ENCODE measurements at places on chromosomes 1 and 21. TPM values are rescaled to one million over a fixed set of nuclear protein-coding genes. Genes with fewer than 3 reads are reported as not detected.

DNA sequence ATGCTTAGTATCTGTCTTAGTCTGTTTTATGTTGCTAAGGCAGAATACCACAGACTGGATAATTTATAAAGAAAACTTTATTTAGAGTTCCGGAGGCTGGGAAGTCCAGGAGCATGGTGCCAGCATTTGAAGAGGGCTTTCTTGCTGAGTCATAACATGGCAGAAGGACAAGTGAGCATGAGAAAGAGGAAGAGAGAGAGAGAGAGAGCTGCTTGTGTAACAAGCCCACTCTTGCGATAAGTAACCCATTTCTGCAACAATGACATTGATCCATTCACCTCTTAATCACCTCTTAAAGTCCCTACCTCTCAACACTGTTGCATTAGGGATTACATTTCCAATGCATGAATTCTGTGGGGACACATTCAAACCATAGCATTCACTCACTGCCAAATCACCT, 11.7 kb upstream of the MYOCOS start:
- H3K27me3 ChIP-seq: no peaks in the 10 kb centered on the region
- H3K4me1 ChIP-seq: no peaks in the 10 kb centered on the region
- no peak for DNase-seq
- H3K27ac ChIP-seq: no peak overlapping the region

GRCh38 chr1:207000651-207001291, 30.5 kb upstream of the FCAMR start:
- H3K27me3 ChIP-seq: no peaks in the 10 kb centered on the region
- H3K4me3 ChIP-seq: no peak overlapping the region
- no peaks in the 10 kb centered on the region for H3K36me3 ChIP-seq
- peaks cover 41% of the 10 kb centered on the region for H3K4me1 ChIP-seq

- no peak overlapping the region for H3K4me3 ChIP-seq
- no peaks in the 10 kb centered on the region for H3K36me3 ChIP-seq
- no peak for DNase-seq
- no peaks in the 10 kb centered on the region for H3K4me1 ChIP-seq
Measured at GRCh38 chr1:79887059-79887458, 880.5 kb upstream of the ADGRL4 start.

DNA sequence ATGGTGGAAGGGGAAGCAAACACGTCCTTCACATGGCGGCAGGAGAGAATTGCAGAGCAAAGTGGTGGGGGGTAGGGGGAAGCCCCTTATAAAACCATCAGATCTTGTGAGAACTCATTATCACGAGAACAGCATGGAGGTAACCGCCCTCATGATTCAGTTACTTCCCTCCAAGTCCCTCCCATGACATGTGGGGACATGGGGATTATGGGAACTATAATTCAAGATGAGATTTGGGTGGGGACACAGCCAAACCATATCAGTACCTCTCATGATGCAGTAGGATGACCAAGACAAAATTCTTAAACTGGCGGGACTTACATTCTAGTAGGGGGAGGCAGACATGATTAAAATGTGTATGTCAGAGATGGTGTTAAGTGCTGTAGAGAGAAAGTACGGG, 38.8 kb downstream of the WNT4 start:
- no peaks in the 10 kb centered on the region for H3K36me3 ChIP-seq
- no peaks in the 10 kb centered on the region for H3K27me3 ChIP-seq
- no peak overlapping the region for H3K27ac ChIP-seq
- DNase-seq: no peak
- H3K4me3 ChIP-seq: no peak overlapping the region
- no peaks in the 10 kb centered on the region for H3K4me1 ChIP-seq

- H3K27me3 ChIP-seq: no peaks in the 10 kb centered on the region
- H3K4me3 ChIP-seq: no peak overlapping the region
- no peaks in the 10 kb centered on the region for H3K4me1 ChIP-seq
- no peak for DNase-seq
- H3K27ac ChIP-seq: no peak overlapping the region
Measured at GRCh38 chr1:53359225-53359933, 31.5 kb upstream of the LRP8 start.

DNA sequence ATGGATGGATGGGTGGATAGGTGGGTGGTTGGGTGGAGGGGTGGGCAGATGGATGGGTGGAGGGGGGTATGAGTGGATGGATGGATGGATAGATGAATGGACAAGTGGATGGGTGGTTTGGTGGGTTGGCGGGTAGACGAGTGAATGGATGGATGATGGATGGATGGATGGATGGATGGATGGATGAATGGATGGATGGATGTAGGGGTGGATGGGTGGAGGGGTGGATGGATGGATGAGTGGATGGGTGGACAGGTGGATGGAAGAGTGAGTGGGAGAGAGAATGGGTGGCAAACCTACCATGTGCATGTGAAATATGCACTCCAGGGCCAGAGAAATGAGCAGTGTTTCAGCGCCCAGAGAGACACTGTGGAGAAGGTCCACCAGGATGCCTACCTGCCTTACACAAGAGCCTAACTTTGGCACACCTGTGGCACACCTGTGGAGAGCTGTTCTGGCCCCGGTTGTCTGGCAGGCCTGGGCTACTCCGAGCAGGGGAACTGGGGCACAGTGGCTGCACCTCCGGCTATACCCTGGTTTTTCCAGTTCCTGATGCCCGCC, 12.8 kb downstream of the EPHA2 start:
- H3K36me3 ChIP-seq: peaks cover 8% of the 10 kb centered on the region
- H3K4me1 ChIP-seq: peaks cover 89% of the 10 kb centered on the region
- H3K4me3 ChIP-seq: no peak overlapping the region
- DNase-seq: no peak
- H3K27me3 ChIP-seq: no peaks in the 10 kb centered on the region

DNA sequence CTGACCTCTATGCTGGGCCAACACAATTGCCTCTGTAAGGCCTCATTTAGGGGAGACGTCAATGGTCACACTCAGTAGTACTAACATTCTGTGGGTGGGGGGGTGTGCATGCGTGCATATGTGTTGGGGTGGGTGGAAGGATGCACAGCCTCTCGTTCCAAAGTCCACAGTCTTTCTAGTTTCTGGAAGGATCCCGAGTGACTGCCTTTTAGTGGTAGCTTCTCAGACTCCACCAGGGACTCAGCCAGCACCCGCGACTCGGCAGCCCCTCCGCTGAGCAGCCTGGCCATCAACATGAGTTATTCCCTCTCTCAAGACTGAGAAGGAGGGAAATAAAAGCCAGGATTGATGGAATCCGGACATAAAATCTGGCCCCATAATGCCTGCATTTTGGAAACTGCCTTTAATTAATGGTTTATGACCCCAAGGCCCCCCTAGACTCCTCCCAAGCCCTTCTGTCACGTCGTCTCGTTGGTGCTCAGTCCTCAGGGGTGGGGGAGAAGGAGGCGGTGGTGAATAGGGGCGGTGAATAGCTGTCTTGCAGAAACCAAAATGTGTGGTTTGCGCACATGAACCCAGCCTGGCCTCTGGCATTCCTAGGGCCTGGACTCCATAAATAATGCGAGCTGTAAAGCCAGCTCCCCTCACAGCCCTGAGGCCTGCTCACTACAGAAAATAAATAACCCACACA, 65.1 kb upstream of the TMEM51 start:
- no peak for DNase-seq
- peak overlapping the region; percentile 66 for H3K27ac ChIP-seq
- H3K27me3 ChIP-seq: no peaks in the 10 kb centered on the region
- H3K36me3 ChIP-seq: no peaks in the 10 kb centered on the region

- DNase-seq: no peak
- peaks cover 17% of the 10 kb centered on the region for H3K4me1 ChIP-seq
- no peaks in the 10 kb centered on the region for H3K27me3 ChIP-seq
- no peak overlapping the region for H3K27ac ChIP-seq
Measured at GRCh38 chr21:45469273-45470086, 64.5 kb downstream of the COL18A1 start.

DNA sequence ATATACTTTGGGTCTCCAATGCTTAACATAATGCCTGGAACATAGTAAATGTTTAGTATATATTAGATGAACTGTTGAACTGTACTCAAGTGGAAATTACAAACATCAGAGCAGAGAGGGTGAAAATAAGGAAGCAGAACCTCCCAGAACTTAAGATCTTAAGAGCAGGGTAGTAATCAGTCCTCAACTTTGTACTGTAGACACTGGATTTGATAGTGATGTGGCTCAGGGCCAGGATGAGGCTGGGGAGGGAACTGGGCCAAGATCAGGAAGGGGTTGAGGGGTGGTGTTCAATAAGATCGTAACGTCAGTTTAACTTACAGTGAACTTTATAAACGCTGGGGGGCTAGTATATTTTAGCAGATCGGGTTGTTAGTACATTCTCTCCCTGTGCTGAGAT, 15.4 kb downstream of the MPZL1 start:
- H3K4me1 ChIP-seq: peaks cover 11% of the 10 kb centered on the region
- no peak overlapping the region for H3K27ac ChIP-seq
- H3K4me3 ChIP-seq: no peak overlapping the region
- no peak for DNase-seq

DNA sequence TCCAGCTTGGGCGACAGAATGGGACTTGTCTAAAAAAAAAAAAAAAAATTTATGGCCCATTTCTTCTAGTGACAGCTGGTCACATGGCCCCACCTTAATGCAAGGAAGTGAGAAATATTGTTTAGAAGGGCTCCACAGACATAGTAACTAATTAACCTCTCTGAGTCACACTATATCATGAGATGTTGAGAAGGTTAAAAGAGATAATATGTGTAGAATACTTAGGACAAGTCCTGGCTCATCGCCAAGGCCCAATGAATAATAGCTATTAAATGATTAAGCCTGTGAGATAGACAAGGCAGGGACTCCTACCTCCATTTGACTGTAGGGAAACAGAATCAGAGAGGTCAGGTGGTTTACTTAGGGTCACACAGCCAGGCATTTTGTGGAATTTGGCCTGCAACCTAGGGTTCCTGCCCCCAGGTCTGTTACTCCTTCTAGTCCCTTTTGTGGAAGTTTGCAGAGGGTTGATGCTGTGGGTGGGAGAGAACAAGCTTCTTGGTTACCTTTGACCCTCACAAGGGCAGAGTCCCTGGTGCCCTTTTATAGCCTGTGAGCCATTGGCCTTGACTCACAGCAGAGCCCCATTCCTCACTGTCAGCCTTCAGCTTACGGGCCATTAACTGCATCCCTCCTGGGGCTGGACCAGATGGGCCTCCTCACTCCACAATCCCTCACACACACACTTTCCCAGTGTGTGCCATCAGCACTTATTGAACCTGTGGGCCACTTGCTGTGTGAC, 48.5 kb downstream of the OPRD1 start:
- no peaks in the 10 kb centered on the region for H3K36me3 ChIP-seq
- no peak overlapping the region for H3K27ac ChIP-seq
- no peak overlapping the region for H3K4me3 ChIP-seq
- no peaks in the 10 kb centered on the region for H3K4me1 ChIP-seq
- H3K27me3 ChIP-seq: no peaks in the 10 kb centered on the region

- no peaks in the 10 kb centered on the region for H3K27me3 ChIP-seq
- H3K4me1 ChIP-seq: peaks cover 17% of the 10 kb centered on the region
- H3K36me3 ChIP-seq: no peaks in the 10 kb centered on the region
- peak; percentile 74 for DNase-seq
Measured at GRCh38 chr1:78004719-78005447, at the start of gene DNAJB4. Gene DNAJB4, plus strand, starts transcription at chr1:78004939. Its CDS starts 172 bp downstream, at chr1:78005111.

DNA sequence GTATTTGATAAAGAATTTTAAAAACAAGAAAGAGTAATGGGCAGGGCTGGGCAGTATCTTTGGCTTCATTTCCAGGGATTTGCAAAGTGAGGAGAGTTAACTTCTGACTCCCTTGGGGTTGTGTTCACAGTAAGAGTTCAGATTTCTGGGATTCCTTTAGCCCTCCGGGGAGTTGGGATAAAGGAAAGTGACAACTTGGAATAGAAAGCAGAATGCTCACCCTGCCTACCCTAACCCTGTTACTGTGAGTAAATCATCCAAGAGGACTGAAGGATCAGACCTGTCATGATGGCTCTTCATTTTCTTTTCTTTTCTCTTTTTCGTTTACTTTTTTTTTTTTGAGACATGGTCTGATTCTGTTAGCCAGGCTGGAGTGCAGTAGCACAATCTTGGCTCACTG, 76.1 kb downstream of the CACHD1 start:
- no peak overlapping the region for H3K27ac ChIP-seq
- DNase-seq: no peak
- peaks cover 22% of the 10 kb centered on the region for H3K4me1 ChIP-seq
- H3K4me3 ChIP-seq: no peak overlapping the region
- H3K27me3 ChIP-seq: no peaks in the 10 kb centered on the region

DNA sequence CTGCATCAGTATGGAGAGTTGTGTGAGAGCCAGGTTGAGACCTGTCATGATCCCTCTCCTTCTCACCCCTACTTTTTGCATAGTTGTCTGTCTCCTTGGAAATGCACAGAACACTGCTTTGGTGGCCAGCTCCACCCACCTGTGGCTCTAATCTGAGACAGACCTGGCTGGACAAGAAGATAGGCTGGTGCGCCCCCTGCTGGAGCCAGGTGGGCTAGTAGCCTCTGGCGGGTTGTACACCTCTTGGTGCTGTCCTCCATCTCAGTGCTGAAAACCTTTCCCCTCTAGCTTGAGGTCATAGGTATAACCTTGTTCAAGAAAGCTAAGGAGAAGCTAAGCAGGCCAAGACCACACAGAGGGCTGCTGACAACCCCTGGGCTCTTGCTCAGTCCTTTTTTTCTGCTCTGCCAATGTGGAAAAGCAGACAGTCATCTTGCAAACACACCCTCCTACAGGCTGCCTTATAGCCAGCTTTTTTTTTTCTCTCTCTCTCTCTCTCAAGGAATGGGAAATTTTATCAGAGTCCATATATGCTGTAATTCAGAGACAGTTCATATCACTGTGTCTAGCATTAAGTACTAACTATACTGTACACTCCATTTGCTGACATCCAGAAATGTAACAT, 58.8 kb upstream of the SPATA6 start:
- no peaks in the 10 kb centered on the region for H3K36me3 ChIP-seq
- H3K4me1 ChIP-seq: no peaks in the 10 kb centered on the region
- no peak overlapping the region for H3K4me3 ChIP-seq
- DNase-seq: peak; percentile 71
- no peaks in the 10 kb centered on the region for H3K27me3 ChIP-seq

GRCh38 chr1:156476501-156477298, 23.9 kb downstream of the MEF2D start:
- peaks cover 9% of the 10 kb centered on the region for H3K4me1 ChIP-seq
- no peaks in the 10 kb centered on the region for H3K27me3 ChIP-seq
- DNase-seq: no peak
- H3K36me3 ChIP-seq: peaks cover 88% of the 10 kb centered on the region
- H3K27ac ChIP-seq: peak overlapping the region; percentile 13

- no peak for DNase-seq
- no peak overlapping the region for H3K27ac ChIP-seq
- H3K4me3 ChIP-seq: no peak overlapping the region
- no peaks in the 10 kb centered on the region for H3K4me1 ChIP-seq
- no peaks in the 10 kb centered on the region for H3K27me3 ChIP-seq
Measured at GRCh38 chr1:161781995-161782394, 15.9 kb downstream of the ATF6 start.

HSD3B1 gene
- total RNA-seq: not detected

CELA3B gene
- total RNA-seq: not detected

EPB41 gene
- total RNA-seq: 102 TPM

NIPAL3 gene
- total RNA-seq: 145 TPM
